ENCODE measurements at places on chromosomes 3 and 15.

DNA sequence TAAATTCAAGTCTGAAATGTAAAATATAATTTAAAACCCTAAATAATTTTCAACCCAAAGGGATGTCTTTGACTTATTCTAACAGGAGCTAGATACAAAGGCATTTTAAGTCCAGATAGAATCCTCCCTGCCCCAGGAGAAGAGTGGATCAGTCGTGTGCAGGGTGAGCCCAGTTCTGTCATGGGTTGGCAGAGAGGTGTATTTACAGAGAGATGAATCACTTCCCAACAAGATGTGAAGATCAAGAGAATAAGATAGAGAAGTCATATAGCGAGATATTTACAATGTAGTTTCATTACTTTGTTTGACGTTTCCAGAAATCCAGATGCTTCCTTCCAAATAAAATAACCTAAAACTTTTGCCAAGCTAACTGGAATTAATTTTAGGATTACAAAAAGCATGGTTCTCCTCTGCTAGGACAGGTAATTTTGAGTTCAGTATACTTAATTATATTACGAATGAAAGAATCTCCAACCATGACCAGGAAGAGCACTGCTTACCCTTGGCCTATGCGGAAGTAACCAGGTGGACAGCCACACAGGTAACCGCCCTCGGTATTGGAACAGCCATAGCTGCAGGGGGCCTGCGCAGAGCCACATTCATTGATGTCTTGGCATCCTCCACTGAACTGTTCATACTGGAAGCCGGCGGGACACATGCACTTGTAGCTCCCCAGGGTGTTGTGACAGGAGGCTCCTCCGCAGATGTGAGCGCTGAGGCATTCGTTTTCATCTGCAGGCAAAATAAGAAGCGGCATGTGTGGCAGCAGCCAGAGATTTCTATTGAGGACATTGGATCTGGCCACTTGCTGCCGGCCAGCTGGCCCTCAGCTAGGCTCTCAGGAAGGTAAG is 84.0 kb downstream of the DUT start:
- H3K27me3 ChIP-seq, result peaks cover 23% of the 10 kb centered on the region
- no peaks in the 10 kb centered on the region for H3K4me1 ChIP-seq
- no peak overlapping the region for H3K27ac ChIP-seq
- H3K4me3 ChIP-seq, result no peak overlapping the region
- H3K36me3 ChIP-seq, result no peaks in the 10 kb centered on the region

DNA sequence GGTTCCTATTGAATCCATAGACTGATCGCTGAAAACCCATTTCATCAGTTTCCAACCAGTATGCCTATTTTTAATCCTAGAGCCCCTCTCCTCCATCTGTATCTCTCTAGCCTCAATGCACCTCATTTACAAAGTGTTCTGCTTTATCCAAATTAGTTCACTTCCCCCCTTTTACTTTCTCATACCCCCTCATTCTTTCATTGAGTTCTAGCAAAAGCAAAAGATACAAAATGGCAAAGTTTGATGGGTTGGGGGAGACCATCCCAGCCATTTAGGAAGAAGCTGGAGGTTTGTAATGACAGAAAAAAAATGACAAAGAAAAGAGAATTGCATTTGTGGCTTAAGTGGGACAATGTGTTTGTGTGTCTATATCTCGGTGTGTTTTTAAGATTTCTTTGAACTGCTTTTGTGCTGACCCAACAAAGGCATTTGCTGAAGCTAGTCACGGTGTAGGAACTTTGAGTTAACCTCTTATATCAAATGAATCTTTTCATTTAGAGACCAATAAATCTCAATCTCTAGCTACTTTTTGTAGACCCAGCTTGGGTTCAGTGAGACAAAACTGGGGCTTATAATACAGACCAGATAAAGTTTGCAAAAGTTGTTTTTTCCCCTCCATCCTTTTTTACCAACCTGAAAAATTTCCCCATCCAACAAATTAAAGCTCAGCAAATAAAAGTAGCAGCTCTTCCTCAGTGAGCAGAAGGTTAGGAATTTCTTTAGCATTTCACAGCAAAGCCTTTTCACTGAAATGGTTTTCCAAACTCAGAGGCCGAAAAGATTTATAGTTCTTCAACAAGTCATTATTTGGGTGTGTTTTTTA is 18.7 kb downstream of the NR2F2 start:
- no peak for DNase-seq
- no peak overlapping the region for H3K4me3 ChIP-seq

- DNase-seq, result no peak
- no peaks in the 10 kb centered on the region for H3K27me3 ChIP-seq
- peaks cover 45% of the 10 kb centered on the region for H3K36me3 ChIP-seq
- peaks cover 5% of the 10 kb centered on the region for H3K4me1 ChIP-seq
- no peak overlapping the region for H3K27ac ChIP-seq
- H3K4me3 ChIP-seq, result no peak overlapping the region
Observed at GRCh38 chr3:9660972-9661371, 11.7 kb downstream of the MTMR14 start.

DNA sequence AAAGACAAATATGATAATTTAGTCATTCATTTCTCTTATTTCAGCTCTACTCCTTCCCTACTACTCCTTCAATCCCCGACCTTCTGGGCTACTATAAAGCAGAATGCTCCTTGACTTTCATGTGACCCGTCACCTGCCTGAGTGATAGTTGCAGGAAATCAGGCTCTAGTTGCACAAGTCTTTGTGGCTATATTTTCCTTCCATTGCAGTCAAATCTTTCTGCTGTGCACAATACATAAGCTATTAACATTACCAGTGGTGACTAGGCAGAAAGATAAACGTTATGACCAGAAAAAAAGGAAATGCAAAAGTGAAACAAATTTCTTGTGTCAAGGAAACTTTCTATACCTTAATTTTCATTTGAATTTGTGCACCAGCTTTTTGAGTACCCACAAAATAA is 2.3 kb downstream of the SUCNR1 start:
- peak overlapping the region; percentile 26 for H3K4me3 ChIP-seq
- H3K27ac ChIP-seq, result peak overlapping the region; percentile 54
- H3K27me3 ChIP-seq, result peaks cover 13% of the 10 kb centered on the region
- peaks cover 17% of the 10 kb centered on the region for H3K4me1 ChIP-seq

- no peak overlapping the region for H3K27ac ChIP-seq
- no peaks in the 10 kb centered on the region for H3K36me3 ChIP-seq
- H3K4me1 ChIP-seq, result no peaks in the 10 kb centered on the region
- DNase-seq, result peak; percentile 19
- H3K4me3 ChIP-seq, result no peak overlapping the region
- H3K27me3 ChIP-seq, result no peaks in the 10 kb centered on the region
Observed at GRCh38 chr3:43747641-43748040, 56.9 kb downstream of the ABHD5 start.

- no peak overlapping the region for H3K4me3 ChIP-seq
- peaks cover 15% of the 10 kb centered on the region for H3K4me1 ChIP-seq
- no peak overlapping the region for H3K27ac ChIP-seq
- H3K36me3 ChIP-seq, result no peaks in the 10 kb centered on the region
- no peaks in the 10 kb centered on the region for H3K27me3 ChIP-seq
Observed at GRCh38 chr15:41546851-41547786, 3.1 kb upstream of the RPAP1 start.
